Heart right ventricle (tissue), 16 donors: ENCODE measurements at places on chromosomes 16 and 17. TPM values are rescaled to one million over a fixed set of nuclear protein-coding genes. Genes with fewer than 3 reads are reported as not detected.

The KRTAP2-2 gene
- polyA plus RNA-seq = not detected

The CCDC200 gene
- not detected for polyA plus RNA-seq

The CACNG3 gene
- not detected for polyA plus RNA-seq

The USB1 gene
- 44.3 TPM for polyA plus RNA-seq

The SNX11 gene
- 7.1 TPM for polyA plus RNA-seq

The ATF7IP2 gene
- polyA plus RNA-seq = 47.0 TPM

The SMARCD2 gene
- polyA plus RNA-seq = 23.6 TPM
